ENCODE measurements at places on chromosomes 12 and 14.

DNA sequence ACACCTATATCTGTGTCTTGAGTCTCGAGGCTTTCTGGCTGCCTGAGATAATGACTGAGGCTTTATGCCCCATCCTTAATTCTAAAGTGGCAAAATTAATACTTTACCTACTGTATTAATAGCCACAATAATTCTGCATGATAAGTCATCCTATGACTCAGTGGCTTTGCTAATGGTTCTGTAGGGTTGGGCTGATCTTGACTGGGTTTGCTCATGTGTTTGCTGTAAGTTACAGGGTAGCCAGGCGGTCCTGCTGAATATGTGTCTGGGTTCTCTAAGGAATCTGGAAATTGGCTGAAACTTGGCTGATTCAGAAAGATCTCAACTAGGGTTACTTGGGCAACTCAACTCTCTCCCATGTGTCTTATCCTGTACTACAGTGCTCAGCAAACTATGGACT is 21.7 kb downstream of the MGST1 start:
- DNase-seq, result no peak

- no peak for DNase-seq
Observed at GRCh38 chr12:30646821-30647220, 48.8 kb downstream of the IPO8 start.

- no peak for DNase-seq
Observed at GRCh38 chr12:95997911-95998510, 1.9 kb upstream of the HAL start.

- DNase-seq, result no peak
Observed at GRCh38 chr12:121693155-121693687, 19.3 kb upstream of the TMEM120B start.
